ENCODE measurements at places on chromosomes 11 and 22. TPM values are rescaled to one million over a fixed set of nuclear protein-coding genes. Genes with fewer than 3 reads are reported as not detected.

- DNase-seq = peak; percentile 81
- H3K36me3 ChIP-seq = peaks cover 7% of the 10 kb centered on the region
- H3K4me1 ChIP-seq = peaks cover 6% of the 10 kb centered on the region
- H3K27ac ChIP-seq = peak overlapping the region; percentile 48
These were observed 101.1 kb upstream of the PITPNB start for GRCh38 chr22:28019881-28020861.

GRCh38 chr11:75133976-75134375 lies 16.9 kb upstream of the SLCO2B1 start:
- no peak overlapping the region for H3K4me3 ChIP-seq
- H3K4me1 ChIP-seq = peaks cover 4% of the 10 kb centered on the region
- no peak for DNase-seq
- H3K27me3 ChIP-seq = peaks cover 5% of the 10 kb centered on the region
- H3K27ac ChIP-seq = peak overlapping the region; percentile 7

GRCh38 chr11:121723246-121723741 lies 270.5 kb upstream of the SORL1-AS1 start:
- H3K27me3 ChIP-seq = peaks cover 6% of the 10 kb centered on the region
- H3K4me1 ChIP-seq = peaks cover 44% of the 10 kb centered on the region
- DNase-seq = peak; percentile 21
- H3K36me3 ChIP-seq = peaks cover 8% of the 10 kb centered on the region

- peak; percentile 92 for DNase-seq
- H3K4me1 ChIP-seq = peaks cover 5% of the 10 kb centered on the region
- H3K27ac ChIP-seq = peak overlapping the region; percentile 10
- H3K27me3 ChIP-seq = peaks cover 2% of the 10 kb centered on the region
- no peak overlapping the region for H3K4me3 ChIP-seq
These were observed 252.0 kb downstream of the CTTN start for GRCh38 chr11:70650075-70650909.

- H3K4me1 ChIP-seq = peaks cover 39% of the 10 kb centered on the region
- DNase-seq = peak; percentile 52
- H3K27ac ChIP-seq = peak overlapping the region; percentile 64
- no peaks in the 10 kb centered on the region for H3K36me3 ChIP-seq
- H3K27me3 ChIP-seq = no peaks in the 10 kb centered on the region
These were observed 7.6 kb upstream of the CDC42EP1 start for GRCh38 chr22:37552524-37553163.

GRCh38 chr11:14583252-14584034 lies 60.2 kb upstream of the PDE3B start:
- H3K4me1 ChIP-seq = peaks cover 27% of the 10 kb centered on the region
- H3K27ac ChIP-seq = no peak overlapping the region
- H3K36me3 ChIP-seq = peaks cover 3% of the 10 kb centered on the region
- peaks cover 3% of the 10 kb centered on the region for H3K27me3 ChIP-seq
- no peak overlapping the region for H3K4me3 ChIP-seq

NLRP10 gene
- not detected for total RNA-seq

- no peak overlapping the region for H3K27ac ChIP-seq
- no peak overlapping the region for H3K4me3 ChIP-seq
- no peaks in the 10 kb centered on the region for H3K36me3 ChIP-seq
- no peak for DNase-seq
These were observed 1248.9 kb downstream of the JRKL start for GRCh38 chr11:97638641-97639224.

GRCh38 chr11:115848611-115849010 lies 344.4 kb upstream of the CADM1 start:
- no peaks in the 10 kb centered on the region for H3K36me3 ChIP-seq
- DNase-seq = no peak

DNA sequence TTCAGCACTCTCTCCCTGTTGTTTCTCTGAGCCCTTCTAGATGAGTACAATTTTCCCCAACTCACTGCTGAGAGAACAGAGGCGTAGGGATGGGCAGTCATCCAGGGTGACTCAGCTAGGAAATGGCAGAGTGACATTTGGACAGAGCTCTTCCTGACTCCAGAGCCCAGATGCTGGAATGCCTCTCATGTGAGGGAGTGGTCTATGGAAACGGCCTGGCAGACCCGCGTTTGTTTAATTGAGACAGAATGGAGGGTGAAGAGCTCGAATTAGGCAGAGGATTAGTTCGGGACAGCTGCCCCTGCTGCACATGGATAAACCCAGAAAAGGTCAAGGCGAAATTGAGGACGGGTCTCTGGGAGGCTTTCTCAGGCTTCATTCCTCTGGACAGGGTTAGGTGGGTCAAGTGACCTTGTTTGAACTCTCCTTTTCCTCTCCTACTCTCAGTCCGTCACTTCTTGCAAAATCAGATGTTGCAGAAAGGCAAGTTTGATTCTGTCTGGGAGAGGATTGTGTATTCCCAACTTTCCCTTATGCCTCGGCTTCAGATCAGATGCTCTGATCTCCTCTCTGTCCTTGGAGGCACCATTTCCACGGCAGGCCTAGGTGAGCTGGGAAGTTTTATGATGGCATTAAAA lies 7.6 kb upstream of the LMO2 start:
- H3K4me3 ChIP-seq = no peak overlapping the region
- peaks cover 22% of the 10 kb centered on the region for H3K4me1 ChIP-seq
- no peaks in the 10 kb centered on the region for H3K27me3 ChIP-seq
- DNase-seq = no peak
- H3K36me3 ChIP-seq = no peaks in the 10 kb centered on the region
- no peak overlapping the region for H3K27ac ChIP-seq

DNA sequence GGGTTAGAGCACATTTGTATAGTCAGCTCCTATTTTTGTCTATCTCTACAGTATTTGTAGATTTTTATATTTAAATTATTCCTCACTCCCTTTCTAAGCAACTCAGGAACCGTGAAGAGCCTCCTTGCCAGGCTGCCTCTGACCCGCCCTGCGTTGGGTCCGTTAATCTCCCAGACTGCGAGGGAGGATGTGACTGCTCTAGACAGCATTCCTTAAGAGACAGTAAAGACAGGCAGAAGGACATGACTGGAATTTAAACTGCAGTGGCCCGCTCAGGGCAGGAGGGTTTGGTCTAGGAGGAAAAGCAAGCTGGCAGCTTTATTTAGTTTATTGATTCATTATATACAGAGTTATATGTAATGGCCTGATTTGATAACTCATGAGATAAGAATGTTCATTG lies 413.7 kb downstream of the TMEM135 start:
- DNase-seq = no peak
- H3K4me1 ChIP-seq = no peaks in the 10 kb centered on the region
- H3K27me3 ChIP-seq = peaks cover 3% of the 10 kb centered on the region
- H3K4me3 ChIP-seq = no peak overlapping the region
- H3K27ac ChIP-seq = no peak overlapping the region

- peaks cover 3% of the 10 kb centered on the region for H3K27me3 ChIP-seq
- peaks cover 33% of the 10 kb centered on the region for H3K36me3 ChIP-seq
- no peak overlapping the region for H3K27ac ChIP-seq
- no peak overlapping the region for H3K4me3 ChIP-seq
- H3K4me1 ChIP-seq = peaks cover 10% of the 10 kb centered on the region
- no peak for DNase-seq
These were observed 90.4 kb upstream of the BIRC3 start for GRCh38 chr11:102226702-102227490.

GRCh38 chr11:66142370-66143263 lies 72.5 kb downstream of the PACS1 start:
- peaks cover 7% of the 10 kb centered on the region for H3K4me1 ChIP-seq
- DNase-seq = no peak
- no peak overlapping the region for H3K27ac ChIP-seq
- no peaks in the 10 kb centered on the region for H3K27me3 ChIP-seq
- peaks cover 6% of the 10 kb centered on the region for H3K36me3 ChIP-seq
- H3K4me3 ChIP-seq = no peak overlapping the region

SMTNL1 gene
- total RNA-seq = 45.2 TPM

SGSM1 gene
- total RNA-seq = 2.4 TPM

- H3K4me3 ChIP-seq = no peak overlapping the region
- no peak overlapping the region for H3K27ac ChIP-seq
- no peaks in the 10 kb centered on the region for H3K36me3 ChIP-seq
- DNase-seq = no peak
- H3K27me3 ChIP-seq = peaks cover 4% of the 10 kb centered on the region
These were observed 1.2 kb downstream of the DCHS1 start for GRCh38 chr11:6654281-6655019.

DNA sequence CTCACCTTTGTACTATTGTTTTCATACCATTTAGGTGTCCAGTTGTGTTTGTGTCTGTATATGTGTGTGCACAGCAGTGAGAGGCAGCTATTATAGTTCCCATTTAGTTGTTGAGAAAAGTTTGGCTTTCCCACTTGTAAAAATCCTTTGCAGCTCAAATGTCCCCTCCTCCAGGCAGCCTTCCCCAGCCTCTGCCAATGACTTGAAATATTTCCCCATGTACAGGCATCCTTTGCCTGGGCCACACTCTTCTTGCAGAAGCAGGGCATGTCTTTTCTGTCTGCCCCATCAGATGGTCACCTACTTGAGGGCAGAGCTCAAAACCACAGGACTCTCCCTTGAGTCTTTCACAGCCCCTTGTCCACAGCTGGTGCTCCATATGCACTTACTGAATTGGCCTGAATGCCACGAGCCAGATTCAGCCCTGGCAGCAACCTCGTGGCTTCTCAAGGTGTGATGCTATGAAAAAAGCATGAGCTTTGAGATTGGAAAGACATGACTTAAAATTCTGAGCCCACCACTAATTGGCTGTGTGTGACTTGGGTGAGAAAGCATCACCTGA lies 39.3 kb downstream of the MYEOV start:
- no peak overlapping the region for H3K4me3 ChIP-seq
- H3K27me3 ChIP-seq = peaks cover 1% of the 10 kb centered on the region
- H3K4me1 ChIP-seq = peaks cover 4% of the 10 kb centered on the region

DNA sequence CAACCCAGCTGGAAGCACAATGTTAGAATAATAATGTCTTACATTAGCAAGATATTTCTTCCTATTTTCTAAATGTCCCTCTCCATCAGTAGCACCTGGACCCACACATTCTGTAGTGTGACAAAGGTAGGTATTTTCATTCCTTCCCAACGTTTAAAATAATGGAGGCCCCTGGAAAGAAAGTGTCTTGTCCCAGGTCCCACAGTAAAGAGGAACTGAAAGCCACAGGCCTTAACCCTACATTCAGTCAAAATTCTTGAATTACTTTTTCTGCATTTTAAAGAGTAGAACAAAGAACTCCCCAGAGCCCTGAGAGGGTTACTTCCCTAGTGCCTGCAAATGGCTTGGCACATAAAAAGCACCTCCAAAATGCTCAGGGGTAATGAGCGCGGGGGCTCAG lies 26.3 kb downstream of the OPCML start:
- no peak for DNase-seq
- H3K4me1 ChIP-seq = peaks cover 40% of the 10 kb centered on the region
- H3K36me3 ChIP-seq = no peaks in the 10 kb centered on the region
- H3K27me3 ChIP-seq = peaks cover 9% of the 10 kb centered on the region
- H3K4me3 ChIP-seq = no peak overlapping the region

APOBEC3C gene
- 10.9 TPM for total RNA-seq

- no peak for DNase-seq
- H3K36me3 ChIP-seq = no peaks in the 10 kb centered on the region
- H3K4me1 ChIP-seq = peaks cover 4% of the 10 kb centered on the region
- H3K4me3 ChIP-seq = no peak overlapping the region
These were observed 8.0 kb upstream of the OR52J3 start for GRCh38 chr11:5038341-5038740.

- no peak for DNase-seq
- no peaks in the 10 kb centered on the region for H3K4me1 ChIP-seq
- H3K36me3 ChIP-seq = peaks cover 34% of the 10 kb centered on the region
- H3K4me3 ChIP-seq = no peak overlapping the region
- H3K27ac ChIP-seq = no peak overlapping the region
These were observed 57.2 kb downstream of the PPFIA1 start for GRCh38 chr11:70327717-70328116.

DNA sequence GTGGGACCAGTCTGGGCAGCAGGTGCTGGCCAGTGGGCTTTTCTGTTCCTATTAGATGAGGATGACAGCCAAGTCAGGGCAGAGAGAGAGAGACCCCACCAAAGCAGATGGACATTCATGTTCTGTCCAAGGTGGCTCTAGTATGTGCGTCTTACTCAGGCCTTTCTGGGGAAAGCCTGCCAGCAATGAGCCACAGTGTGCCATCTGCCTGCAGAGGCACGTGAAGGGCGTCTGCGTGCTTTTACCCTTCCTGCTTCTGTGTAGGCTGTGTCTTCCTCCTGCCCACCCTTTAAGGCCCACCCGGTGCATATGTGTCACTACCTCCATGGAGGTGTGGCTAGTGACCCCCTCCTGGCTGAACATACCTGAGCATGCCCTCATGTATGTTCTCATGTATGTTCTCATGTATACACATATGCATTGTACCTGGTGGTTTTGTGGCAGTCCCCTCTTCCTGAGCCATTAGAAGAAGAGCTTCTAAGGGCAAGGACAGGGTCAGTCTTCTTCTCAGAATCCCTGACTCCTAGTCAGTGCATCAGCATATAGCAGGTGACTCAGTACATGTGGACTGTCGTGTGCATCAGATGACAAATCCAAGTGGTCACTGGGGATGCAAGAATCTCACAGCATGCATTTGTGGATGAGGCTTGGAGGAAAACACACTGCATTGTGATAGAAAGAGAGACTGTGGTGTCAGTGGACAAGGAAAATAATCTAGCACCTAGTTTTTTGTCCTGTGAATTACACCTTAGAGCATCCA lies 90.4 kb upstream of the YWHAH start:
- H3K36me3 ChIP-seq = peaks cover 30% of the 10 kb centered on the region
- H3K27me3 ChIP-seq = peaks cover 2% of the 10 kb centered on the region
- H3K4me1 ChIP-seq = peaks cover 8% of the 10 kb centered on the region

DNA sequence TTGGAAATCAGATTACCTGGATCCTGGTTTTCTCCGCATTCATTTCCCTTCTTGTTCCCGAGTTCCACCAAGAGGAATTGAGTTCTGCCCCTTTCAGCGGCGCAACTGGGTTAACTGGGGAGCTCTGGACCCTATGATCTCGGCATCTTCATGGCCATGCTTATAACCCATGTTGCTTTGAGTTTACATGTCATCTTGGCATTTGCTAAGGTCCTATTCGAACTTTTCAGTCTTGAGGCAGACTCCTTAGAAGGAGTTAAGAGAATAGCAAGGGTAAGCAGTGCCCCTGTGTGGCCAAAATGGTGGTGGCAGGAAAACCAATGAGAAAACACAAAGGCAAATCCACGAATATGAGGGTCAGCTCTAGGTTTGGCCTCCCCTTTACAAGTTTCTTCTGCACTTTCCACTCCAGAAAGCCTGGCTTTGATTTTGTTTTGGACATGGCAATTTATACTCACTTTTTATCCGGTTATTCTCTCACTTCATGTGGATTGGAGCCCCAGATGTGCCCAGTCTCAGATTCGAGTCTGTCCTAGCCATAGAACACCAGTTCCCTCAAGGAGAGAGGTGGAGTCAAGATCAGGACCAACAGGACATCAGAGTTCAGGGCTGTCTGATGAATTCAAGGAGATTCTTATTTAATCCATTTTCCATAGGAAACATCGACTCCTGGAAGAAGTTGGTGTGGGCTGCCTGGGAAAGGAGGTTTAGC lies 55.3 kb upstream of the FBXO3 start:
- DNase-seq = peak; percentile 62
- H3K4me1 ChIP-seq = peaks cover 2% of the 10 kb centered on the region
- peaks cover 2% of the 10 kb centered on the region for H3K27me3 ChIP-seq
- H3K27ac ChIP-seq = peak overlapping the region; percentile 5
- H3K36me3 ChIP-seq = no peaks in the 10 kb centered on the region
- H3K4me3 ChIP-seq = peak overlapping the region; percentile 78

All from endothelial cell (in vitro differentiated cells).